SW480 (cell line): ENCODE measurements at places on chromosomes 3 and 15.

DNA sequence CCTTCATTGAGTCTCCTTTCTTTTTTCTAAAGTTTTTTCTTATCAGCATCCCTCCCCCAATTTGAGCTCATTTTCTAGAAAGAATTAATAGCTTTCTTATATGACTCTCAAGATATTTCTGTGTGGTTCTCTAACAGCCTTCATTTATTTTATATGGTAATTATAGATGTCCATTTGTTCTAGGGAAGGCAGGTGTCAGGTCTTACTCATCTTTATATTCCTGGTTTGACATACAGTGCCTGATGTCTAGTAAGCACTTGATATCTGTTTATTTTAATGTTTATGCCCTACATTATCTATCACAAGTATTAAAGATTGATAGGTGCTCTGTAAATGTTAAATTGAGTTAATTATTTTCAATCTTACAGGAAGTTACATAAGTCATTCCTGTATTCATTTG lies 426.7 kb upstream of the TPRG1 start:
- no peak for DNase-seq

DNA sequence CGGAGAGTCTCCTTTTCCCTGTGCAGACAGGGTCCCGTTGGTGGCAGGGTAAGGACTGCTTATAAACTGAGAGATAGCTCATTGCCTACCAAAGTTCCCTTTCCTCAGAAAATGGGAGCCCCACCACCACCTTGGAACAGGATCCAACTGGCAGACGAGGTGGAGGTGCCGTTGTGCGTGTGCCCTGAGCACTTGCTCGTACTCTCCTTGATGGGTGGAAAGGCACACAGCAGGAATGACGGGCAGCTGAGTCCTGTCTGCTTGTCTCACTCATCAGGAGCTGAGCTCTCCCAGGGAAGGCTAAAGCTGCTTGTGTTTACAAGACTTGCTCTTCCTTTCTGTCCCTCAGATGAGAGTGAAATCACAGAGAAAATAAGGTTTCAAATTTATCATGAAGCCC lies 60.7 kb downstream of the B3GNT5 start:
- no peak for DNase-seq

DNA sequence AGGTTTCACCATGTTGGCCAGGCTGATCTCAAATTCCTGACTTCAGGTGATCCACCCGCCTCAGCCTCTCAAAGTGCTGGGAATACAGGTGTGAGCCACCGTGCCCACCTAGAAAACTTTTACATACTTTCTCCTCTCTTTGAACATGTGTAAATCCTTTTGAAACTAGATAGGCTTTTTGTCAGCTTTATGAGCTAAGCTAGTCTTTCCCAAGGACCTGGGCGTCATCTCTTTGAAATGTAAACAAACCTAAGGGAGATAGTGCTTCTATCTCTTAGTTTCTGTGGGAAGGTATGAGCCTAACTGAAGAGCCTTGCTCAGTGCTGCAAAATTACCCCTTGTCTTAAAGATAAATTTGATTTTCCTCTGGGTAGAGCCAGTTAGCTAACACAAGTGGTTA lies 4.8 kb downstream of the CX3CR1 start:
- DNase-seq: no peak

GRCh38 chr3:44226573-44226972 lies 15.1 kb upstream of the TOPAZ1 start:
- no peak for DNase-seq

- DNase-seq: peak; percentile 50
Observed at GRCh38 chr3:186722457-186722856, 5.3 kb downstream of the KNG1 start.

GRCh38 chr3:195101001-195101583 lies 169.9 kb downstream of the XXYLT1 start:
- no peak for DNase-seq

DNA sequence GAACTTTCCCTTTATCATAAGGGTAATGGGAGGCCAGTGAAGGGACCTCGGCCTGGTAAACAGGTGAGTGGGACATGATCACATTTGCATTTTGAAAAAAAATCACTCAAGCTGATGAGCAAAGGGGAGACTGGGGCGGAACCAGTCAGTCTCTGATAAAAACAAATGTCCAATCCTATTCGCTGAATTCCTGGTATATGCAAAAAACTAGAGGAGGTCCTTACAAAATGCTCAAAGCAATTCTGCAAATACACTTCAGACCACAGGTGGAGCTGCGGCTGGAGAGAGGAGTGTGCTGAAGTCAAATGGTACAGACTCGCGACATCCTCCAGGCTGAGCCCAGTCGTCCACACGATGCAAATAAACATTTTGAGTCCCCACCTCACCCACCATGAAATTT lies 166.7 kb downstream of the FOXP1 start:
- no peak for DNase-seq

DNA sequence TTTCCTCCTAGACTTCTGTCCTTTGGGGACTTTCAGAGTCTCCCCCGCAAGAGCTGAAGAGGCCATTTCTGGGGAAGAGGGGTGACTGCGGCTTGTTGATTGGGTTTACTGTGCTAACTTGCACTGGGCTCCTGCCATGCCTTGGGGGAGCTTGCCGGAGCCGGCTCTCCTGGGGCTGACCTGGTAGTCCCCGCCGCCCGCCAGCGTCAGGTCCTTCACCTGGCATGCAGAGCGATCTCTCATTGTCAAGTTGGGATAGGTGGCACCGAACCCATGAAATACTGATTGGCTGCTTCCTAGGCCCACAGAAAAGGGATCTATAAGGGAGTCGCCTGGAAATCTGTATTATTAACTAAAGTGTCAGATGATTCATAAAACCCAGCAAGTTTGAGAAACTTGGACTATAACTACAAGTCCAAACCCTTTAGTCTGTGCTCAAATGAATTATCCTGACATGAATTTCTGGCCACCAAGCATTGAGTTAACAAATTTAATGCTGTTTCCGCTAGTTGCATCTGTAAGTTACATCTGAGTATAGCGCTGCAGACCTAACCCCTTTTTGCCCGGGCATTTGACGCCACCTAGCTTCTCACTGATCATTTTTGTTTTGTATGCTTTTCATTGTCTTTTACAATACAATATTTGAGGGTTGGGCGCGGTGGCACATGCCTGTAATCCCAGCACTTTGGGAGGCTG lies 607 bp upstream of the IMP3 start:
- DNase-seq: peak; percentile 73

DNA sequence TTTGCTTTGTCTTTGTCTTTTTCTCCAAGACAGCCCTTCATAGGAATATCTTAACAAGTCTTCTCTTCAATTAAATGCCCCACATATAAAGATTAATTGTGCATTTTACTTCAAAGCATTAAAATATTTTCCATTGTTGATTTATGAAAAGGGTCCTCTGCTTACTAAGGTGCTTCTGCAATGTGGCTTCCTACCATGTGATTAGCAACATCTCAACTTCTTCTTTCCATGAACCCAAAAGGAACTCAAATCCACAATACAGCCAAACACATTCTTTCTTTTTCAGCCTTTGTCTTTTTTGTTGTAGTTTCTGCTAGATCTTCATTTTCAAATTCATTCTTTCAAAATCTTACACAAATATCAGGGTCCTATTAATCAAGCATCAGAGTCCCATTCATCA lies 309.2 kb downstream of the NSUN3 start:
- no peak for DNase-seq

DNA sequence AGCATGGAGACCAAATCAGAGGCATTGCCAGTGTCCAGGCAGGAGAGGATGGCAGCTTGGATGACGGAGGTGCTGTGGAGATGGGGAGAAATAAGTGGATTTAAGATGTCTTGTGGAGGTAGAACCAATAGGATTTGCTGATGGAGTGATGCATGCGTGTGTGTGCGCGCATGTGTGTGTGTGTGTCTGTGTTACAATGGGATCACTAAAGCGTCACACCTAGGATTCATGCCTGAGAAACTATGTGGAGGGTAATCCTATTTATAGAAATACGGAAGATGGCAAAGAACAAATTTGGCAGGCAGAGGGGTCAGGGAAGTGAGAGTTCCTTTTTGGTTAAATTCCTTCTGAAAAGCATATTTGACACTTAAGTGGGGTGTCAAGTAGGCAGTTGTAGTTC lies 64.8 kb upstream of the ARL8B start:
- DNase-seq: no peak
